T-helper 1 cell (primary cell): ENCODE measurements at places on chromosomes 1 and 21.

DNA sequence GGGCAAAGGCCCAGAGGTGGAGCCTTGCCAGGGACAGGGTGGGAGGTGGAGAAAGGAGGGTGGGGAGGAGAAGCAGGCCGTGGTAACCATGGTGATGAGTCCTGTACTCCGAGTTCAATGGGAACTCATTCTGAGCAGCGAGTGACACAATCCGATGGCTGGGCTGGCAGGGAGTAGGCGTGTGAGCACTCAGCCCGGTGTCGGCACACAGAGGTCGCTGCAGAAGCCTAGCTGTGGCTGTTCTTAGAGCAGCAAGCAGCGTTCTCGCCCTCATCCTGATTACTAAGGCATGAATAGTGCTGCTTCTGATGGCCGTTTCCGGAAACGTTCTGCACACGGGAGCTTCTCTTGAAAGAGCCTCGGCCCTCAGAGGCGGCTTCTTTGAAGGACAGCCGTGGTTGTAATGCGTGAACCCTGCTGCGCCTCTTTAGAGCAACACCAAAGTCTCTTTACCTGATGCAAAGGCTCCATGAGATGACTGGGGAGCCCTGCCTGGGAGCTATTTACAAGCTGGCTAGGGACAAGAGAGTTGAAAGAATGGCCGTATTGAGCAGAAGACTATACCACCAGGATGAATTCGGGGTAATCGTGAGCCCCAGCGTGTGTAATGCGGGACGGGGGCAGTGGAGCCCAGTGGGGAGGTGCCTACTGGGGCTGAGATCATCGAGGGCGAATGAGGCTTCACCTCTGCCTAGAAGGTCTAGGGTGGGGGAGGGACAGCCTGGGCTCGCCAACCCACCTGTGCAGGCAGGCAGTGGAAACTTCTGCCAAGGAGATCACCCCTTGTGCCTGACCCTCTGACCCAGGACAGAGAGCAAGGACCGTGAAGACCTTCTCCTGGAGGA, 72.8 kb upstream of the PAX7 start:
- no peak for DNase-seq

DNA sequence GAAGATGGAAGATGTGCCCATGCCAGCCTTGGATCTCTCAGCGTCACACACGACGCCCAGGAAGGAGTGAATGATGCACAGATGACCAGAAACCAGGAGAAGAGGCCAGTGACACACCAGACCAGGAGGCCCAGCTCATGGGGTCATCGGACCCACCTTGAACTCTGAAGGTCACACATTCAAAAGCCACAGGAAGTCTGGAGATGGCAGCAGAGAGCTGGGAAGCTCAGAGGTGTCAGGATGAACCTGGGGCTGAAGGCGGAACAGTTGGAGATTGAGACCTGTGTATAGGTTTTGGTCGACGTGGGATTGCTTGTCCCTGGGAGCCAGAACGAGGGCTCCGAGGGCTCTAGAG, 43.6 kb downstream of the SLC19A1 start:
- DNase-seq = no peak

DNA sequence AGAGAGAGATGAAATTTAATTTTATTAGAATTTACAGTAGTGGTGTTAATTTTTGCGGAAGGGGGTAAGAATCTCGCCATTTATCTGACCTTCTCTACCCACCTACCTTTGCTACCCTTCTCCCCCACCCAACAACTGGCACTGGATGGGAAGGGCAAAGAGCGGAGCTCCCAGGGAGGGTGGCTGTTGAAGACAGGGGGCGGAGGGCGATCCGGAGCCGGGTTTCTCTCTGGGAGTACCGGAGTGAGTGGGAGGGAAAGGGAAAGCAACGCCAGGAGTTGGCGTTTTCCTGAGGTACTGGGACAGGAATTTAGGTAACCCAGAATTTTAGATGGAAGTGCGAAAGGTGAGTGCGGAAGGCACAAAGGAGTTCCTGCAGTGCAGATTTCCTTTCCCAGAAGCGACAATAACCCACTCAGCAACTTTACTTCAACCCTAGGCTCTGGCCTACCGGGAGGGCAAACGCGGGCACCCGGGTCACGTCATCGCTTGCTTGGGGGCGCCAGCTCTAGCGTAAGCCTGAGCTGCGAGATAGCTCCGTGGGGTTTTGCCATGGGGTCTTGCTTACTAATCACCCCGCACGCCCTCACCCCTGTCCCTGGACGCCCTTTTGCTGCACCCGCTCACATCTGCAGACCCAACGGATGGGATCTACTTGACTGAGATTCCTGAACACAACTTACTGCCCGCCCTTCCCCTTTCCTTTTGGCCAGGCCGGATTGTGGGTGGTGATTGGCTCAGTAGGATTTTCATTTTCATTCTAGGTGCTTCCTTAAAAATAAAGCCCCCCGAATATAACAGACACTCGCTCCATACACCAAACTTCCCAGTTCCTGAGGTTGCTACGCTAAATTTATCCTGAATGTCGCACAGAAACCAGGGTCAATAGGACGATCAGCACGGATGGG, 413.0 kb upstream of the ESRRG start:
- DNase-seq = no peak

DNA sequence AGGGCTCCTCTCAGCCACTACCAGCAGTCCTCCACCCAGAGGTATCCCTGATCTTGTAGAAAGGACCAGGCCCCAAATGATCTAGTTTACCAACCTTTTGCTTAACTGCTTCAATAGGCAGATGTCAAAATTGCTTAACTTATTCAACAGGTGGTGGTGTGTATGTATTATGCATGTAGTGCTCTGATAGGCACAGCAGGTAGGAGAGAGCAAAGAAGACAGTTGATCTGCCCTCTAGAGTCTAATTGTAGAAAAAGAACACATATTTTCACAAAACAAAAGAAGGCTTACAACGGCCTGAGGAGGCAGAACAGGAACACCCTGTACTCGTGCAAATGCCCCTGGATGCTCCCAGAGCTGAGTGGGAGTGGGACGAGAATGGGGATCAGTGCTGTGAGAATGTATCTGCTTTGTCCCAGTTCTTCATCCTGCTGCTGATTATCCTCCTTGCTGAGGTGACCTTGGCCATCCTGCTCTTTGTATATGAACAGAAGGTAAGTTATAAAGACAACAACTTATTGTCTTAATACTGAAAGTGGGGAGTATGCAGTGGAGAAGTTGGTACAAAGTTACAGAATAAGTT, 21.1 kb downstream of the CD53 start:
- DNase-seq = no peak

DNA sequence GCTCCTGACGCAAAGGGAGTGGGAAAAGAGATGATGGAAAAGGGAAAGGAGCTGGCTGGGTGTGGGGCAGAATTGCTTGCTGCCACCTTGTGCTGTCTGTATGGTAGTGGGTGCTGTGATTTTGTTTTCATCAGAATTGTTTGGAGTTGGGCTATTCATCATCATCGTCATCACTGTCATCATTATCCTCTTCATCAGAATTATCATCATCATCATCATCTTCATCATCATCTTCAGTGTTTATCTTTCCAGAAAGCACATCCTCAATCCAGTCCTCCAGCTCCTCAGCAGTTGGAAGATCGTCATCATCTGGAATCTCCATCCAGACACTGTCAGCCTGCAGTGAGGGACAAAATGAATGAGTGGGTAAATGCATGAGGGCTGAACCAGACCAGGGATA, 59.3 kb downstream of the VANGL1 start:
- no peak for DNase-seq

DNA sequence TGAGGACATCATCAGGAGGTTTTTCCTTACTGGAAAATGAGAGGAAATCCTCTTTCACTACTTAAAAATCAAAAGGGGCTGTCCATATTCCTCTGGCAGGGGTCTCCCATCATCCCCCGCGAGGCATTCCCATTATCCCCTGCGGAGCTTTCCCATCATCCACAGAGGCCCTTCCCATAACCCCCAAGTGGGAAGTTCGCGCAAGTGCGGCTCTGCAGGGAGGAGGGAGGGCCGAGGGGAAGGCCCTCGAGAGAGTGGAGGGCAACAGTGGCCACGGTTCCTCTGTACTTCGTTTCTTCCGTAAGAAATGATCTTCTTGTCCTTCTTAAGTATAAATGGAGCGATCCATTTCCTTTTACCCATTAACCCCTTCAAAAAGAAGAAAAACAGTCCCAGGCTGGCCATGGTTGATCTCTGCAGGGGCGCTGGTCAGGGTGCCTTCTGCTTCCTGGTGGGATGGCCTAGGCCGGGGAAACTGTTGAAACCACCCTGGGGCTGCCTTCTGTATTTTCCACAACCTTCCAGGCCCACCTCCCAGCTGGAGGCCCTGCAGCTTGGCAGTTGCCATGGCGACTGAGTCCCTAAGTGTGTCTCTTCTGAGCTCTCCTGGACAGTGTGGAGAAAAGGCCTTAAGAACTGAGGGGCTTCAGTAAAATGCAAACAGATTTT, 3.6 kb upstream of the RSPH1 start:
- no peak for DNase-seq

DNA sequence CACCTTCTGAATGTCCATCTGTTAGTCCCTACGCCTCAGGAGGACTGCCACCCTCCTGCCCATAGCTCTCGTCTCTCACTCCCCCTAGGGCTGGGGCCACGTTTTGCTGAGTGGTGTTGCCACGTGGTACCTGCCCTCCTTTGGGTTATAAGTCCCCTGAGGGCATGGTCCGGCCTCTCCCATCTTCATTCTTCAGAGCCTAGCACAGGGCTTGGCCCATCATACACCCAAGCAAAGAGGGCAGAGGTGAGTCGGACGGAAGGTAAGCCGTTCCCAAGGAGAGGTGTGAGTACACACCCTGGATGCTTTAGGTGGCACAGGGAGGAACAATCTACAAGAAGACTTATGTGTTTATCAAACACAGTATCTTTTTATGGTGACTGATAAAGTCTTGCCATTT, 10.9 kb downstream of the PADI2 start:
- DNase-seq = no peak

- DNase-seq = peak; percentile 87
These were observed at the start of gene TOR3A for GRCh38 chr1:179081687-179082332. TSS of gene TOR3A (plus strand) at chr1:179082070. CDS start at chr1:179082129, 59 bp downstream.

DNA sequence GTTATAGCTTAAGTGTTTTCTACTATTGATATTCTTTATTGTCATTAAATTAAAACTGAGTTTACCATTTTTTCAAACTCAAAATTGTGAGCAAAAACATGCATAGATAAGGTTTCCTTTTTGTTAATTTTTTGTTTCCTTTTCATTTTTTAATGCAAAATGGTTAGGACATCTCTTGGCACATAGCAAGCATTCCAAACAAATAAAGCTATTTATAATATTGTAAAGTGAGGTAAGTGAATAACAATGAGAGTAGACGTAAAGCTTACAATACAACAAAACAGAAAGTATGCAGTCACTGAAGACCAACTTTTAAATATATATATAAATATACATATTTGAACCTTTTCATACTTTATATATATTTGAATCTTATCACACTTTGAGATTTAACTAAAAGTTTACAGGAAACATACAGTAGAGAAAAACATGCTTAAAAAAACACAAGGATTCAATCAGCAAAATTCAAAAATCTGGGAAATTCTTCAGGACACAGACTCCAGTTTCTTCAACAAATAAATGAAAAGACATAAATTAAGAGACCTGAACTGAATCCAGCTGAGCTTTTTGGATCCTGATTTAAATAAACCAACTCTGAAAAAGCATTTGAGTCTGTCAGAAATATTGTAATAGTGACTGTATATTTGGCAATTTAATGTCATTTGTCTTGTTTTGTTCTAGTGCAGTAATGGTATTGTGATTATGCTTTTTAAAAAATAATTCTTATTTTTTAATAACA, 67.5 kb upstream of the SAMSN1 start:
- no peak for DNase-seq

DNA sequence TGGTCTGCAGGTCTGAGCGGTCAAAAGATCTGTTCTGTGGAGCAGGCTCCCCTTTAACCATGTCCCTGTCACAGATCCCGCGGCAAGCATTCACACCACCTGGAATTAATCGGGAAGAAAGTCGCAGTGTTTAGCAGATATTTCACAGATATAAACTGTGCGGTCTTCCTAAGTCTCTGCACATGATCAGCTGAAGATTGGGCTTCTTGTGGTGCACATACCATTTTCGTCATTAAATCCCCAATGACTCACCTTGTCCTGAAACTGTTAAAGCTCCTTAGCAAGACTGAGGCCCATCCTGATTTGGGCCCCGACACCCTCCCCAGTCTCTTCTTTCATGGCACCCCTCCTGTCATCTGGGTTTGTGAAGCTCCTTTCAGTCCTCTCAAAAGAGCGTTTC, 158.8 kb downstream of the KIF26B start:
- DNase-seq = no peak

GRCh38 chr1:226436855-226437491, 29.1 kb upstream of the PARP1 start:
- no peak for DNase-seq

- DNase-seq = no peak
These were observed 126.6 kb downstream of the PRDM2 start for GRCh38 chr1:13826591-13826990.
